ENCODE measurements at places on chromosomes 1 and 21.

DNA sequence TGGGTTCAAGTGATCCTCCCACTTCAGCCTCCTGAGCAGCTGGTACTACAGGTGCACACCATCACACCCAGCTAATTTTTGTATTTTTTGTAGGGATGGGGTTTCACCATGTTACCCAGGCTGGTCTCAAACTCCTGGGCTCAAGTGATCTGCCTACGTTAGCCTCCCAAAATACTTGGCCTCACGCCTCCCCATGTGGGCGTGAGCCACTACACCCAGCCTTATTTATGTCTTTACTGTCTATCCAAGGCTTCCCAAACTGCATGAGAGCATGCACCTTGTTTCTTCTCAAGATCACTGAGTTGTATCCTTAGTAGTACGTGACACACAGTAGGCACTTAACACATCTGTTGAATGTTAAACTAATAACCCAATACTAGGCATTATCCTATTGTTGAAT, 14.2 kb downstream of the WASF2 start:
- DNase-seq = no peak

DNA sequence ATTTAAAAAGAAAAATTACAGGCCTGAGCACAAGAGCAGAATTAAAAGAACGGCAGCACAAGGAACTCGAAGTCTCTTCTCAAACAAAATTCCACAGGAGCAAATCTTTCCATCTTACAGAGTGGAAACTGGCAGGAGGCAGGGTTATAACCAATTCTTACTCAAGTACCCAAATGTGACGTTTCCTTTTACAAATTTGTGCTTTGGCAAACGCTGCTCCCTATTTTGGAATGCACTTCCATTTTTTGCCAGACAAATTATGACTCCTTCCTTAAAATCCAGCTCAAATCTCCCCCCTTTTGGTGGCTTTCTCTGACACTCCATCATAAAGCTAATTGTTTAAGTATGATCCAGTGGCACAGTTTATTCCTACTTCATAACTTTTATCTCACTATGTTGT, 7.8 kb downstream of the ERI3 start:
- DNase-seq = no peak

DNA sequence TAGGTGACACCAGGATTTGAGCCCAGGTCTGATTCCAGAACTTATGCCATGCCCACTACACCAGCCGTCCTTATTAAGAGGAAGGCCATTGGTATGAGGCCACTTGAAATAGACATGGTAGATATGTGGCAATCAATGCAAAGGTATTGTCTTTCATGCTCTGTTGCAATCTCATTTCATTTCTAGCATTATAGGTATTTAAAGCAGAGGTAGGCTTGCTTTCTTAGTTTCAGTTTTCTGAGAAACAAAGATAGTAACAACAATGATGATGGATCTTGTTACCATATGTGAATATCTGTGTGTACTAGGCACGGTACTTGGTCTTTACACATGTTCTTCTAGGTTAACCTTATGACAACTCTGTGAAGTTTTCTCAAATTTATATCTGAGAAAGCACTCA, 113.1 kb downstream of the FGGY start:
- no peak for DNase-seq

- DNase-seq = no peak
Observed at GRCh38 chr1:30818568-30819243, 61.1 kb upstream of the LAPTM5 start.

GRCh38 chr1:3402258-3403010, 52.0 kb upstream of the ARHGEF16 start:
- no peak for DNase-seq

GRCh38 chr1:183871142-183871541, 66.2 kb downstream of the RGL1 start:
- no peak for DNase-seq

- DNase-seq = no peak
Observed at GRCh38 chr1:197356723-197357533, 88.9 kb downstream of the CRB1 start.

GRCh38 chr1:228744356-228744755, 9.1 kb downstream of the RHOU start:
- no peak for DNase-seq

- DNase-seq = no peak
Observed at GRCh38 chr1:29856340-29857114, 620.2 kb downstream of the PTPRU start.

GRCh38 chr1:64654519-64655341, 90.1 kb upstream of the RAVER2 start:
- DNase-seq = no peak

DNA sequence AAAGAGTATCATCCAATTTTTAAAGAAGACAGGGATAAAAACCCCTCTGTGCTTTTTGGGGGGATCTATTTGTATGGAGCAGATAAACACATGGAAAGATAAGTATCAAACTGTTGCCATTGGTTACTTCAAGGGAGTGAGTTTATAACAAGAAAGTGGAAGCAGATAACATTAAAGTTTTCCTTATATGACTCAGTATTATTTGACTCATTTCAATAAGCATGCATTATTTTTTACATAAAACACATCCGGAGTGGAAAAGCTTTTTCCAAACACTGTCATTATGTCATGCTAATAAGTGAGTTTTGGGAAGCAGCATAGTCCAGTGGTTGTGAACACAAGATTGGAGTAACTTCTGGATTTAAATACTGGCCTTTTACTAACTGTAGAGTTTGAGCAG, 452.2 kb downstream of the LTN1 start:
- DNase-seq = no peak

GRCh38 chr21:25640202-25640942, 1.3 kb downstream of the JAM2 start:
- DNase-seq = peak; percentile 34

DNA sequence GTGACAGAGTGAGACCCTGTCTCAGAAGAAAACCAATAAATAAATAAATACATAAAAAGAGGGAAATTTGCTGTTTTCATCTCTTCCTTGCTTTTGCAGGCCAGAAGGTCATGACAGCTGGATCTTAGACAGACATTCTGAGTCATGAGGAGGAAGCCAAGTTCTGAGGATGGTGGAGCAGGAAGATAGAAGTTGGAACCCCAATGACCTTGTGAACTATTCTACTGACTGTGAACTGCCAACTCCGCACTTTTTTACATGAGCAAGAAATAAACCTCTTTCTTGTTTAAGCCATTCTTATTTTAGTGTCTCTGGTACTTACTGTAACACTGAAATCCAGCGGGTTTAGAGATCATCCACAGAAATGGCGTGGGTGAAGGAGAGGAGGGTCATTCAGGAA, 8.5 kb downstream of the CD84 start:
- DNase-seq = no peak

DNA sequence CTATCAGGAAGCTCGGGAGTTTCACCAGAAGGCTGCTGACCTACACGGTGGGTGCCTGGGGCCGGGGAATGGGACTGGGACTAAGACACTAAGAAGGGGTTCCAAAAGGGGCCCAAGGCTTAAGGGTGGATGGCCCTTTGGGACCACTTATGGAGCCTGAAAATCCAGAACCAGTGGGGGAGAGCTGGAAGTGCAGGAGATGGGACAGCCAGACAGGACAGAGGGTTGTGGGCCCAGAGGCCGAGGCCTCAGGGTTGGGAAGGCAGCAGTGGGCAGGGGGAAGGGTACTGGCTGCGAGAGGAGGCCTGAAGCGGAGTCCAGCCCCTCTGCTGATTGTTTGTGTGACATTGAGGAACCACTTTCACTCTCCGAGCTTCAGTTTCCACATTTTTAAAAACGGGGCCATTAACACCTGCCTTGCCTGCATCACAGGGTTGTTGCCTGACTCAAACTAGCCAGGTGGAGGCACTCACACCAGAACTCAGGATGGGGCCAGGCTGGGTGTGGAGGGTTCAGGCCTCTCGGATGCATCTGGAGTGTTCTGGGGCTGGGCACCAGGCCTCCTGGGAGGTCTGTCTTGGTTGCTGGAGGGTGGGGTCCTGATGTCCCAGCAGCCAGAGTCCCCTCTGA, 3.0 kb downstream of the TTC24 start:
- DNase-seq = no peak

- no peak for DNase-seq
Observed at GRCh38 chr1:208741296-208741695, 497.1 kb upstream of the PLXNA2 start.

DNA sequence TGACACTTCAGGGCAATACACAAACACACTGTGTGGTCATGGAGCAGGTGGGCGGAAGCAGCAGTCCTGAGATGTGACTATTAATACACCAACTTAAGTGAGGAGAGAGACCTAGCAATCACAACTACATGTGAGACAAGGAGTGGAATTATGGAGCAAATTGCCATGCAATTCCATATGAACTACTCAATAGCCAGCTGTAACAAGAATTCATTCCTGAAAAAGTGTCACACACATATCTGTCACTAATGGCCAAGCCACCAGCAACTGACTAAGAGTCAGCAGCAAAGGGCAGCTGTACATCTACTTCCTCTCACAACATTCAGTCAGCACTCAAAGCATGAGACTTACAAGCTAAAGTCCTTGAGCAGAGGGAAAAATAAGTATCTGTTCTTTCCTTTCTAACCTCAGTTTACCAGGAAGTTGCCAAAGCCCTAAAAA, 46.2 kb downstream of the GPR3 start:
- DNase-seq = no peak

- DNase-seq = no peak
Observed at GRCh38 chr1:44225761-44226160, 12.5 kb downstream of the DMAP1 start.

- no peak for DNase-seq
Observed at GRCh38 chr1:199687321-199687720, 340.2 kb upstream of the NR5A2 start.

- no peak for DNase-seq
Observed at GRCh38 chr1:202625416-202626360, 84.6 kb downstream of the SYT2 start.

DNA sequence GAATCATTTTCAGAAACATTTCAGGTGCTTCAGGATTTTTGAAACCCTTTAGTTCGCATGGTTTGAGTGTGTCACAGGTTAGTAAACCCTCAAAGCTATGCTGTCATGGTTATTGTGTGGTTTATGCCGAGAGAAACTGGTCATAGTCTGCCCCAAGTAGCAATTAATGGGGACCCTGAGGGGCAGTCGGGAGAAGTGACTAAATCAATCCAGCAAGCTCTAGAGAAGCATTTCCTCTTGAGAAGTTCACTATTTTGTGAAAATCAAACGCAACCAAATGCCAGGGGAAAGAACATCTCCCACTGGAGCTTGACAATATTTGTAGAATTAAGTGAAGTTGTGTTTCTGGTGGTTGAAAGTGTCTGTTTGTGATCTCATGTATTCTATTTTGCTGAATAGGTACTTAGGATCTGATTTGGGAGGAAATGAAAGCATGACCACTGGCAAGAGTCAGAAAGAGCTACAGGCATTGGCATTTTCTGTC, 63.0 kb upstream of the BACH1 start:
- no peak for DNase-seq

Data from amygdala (tissue), 56 donors.